ENCODE measurements at places on chromosomes 3 and 15.

GRCh38 chr15:62648954-62649353, 393.6 kb upstream of the TPM1 start:
- peak; percentile 43 for DNase-seq

DNA sequence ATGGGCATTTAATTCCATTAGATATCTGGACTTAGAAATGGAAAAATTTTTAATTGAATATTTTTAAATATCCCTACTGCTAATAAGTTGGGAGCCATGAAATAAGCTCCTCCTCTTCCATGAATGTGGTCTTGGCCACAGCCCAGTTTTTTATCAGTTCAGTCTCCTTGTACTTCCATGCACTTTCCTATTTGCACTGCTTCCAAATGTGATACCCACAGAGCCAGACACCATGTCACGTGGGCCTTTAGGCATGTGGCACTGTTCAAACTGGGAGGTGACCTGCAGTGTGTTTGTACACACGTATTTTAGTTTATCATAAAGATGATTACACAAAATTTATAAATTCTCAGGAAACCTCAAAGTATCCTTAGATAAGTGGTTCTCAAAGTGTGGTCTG, 80.1 kb upstream of the DGKG start:
- no peak for DNase-seq

DNA sequence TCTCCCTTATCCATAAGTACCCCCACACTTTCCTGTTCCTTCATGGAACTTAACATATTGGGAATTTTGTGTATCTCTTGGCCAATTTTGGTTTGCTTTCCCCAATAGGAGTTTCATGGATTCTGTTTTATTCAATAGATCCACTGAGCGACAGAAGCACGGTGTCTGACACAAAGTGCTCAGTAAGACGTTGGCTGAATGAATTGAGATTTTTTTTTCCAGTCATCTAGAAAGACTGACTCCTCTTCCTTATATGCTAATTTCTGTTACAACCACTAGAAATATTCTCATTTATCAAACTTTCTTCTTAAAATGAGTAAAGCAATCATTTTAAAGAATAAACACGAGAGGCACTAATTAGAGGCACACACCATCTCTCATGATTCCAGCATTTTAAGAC, 48.1 kb downstream of the UBP1 start:
- DNase-seq = no peak

- no peak for DNase-seq
These were observed 74.4 kb downstream of the BOC start for GRCh38 chr3:113285741-113286140.

- no peak for DNase-seq
These were observed 6.2 kb downstream of the ZXDC start for GRCh38 chr3:126469479-126469878.
